Naive B cell (primary cell): ENCODE measurements at places on chromosomes 5 and 9. TPM values are rescaled to one million over a fixed set of nuclear protein-coding genes. Genes with fewer than 3 reads are reported as not detected.

The FAM200C gene
- not detected for polyA plus RNA-seq

DNA sequence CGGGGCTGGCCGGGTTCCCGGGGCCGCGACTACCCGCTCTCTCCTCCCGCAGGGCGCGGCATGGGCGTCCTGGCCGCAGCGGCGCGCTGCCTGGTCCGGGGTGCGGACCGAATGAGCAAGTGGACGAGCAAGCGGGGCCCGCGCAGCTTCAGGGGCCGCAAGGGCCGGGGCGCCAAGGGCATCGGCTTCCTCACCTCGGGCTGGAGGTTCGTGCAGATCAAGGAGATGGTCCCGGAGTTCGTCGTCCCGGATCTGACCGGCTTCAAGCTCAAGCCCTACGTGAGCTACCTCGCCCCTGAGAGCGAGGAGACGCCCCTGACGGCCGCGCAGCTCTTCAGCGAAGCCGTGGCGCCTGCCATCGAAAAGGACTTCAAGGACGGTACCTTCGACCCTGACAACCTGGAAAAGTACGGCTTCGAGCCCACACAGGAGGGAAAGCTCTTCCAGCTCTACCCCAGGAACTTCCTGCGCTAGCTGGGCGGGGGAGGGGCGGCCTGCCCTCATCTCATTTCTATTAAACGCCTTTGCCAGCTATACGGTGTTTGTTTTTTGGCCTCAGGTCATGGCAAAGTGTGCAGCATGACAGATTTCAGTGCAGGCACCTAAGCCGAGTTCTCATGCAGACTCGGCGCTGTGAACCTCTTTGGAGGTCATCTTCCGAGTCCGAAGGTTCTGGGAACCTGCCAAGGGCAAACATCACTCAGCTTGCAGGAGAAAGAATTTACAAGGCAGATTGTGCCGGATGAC is 516 bp downstream of the MRPL41 start:
- no peaks in the 10 kb centered on the region for H3K27me3 ChIP-seq
- H3K4me1 ChIP-seq, result peaks cover 36% of the 10 kb centered on the region
- peaks cover 11% of the 10 kb centered on the region for H3K36me3 ChIP-seq
- no peak for DNase-seq

The COMMD10 gene
- polyA plus RNA-seq, result 32.8 TPM

The MYOZ3 gene
- not detected for polyA plus RNA-seq

DNA sequence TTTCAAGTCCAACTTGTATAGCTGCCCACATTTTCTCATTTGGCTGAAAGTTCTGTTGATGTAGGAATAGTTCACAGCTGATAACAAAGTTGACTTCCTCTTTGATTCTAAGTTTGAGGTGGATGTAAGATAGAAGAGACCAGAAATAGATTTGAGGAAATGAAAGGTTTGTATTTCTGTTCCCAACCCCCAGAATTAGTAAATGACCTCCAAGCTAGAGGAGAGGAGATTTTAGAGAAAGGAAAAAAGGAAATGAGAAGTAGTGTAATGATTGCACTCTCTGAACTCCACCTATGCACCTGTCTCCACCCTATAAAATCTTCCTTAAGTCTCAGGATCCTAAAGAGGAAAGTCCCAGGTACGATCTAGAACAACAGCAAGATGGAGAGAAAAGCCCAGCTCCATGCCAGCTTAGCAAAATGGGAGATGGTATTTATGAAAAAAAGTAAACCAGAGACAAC is 130.4 kb upstream of the POC5 start:
- DNase-seq, result peak; percentile 48
- H3K27ac ChIP-seq, result peak overlapping the region; percentile 48
- peak overlapping the region; percentile 55 for H3K4me3 ChIP-seq
- H3K36me3 ChIP-seq, result no peaks in the 10 kb centered on the region
- H3K4me1 ChIP-seq, result peaks cover 45% of the 10 kb centered on the region

The OR1L1 gene
- not detected for polyA plus RNA-seq

The TMC1 gene
- polyA plus RNA-seq, result not detected

DNA sequence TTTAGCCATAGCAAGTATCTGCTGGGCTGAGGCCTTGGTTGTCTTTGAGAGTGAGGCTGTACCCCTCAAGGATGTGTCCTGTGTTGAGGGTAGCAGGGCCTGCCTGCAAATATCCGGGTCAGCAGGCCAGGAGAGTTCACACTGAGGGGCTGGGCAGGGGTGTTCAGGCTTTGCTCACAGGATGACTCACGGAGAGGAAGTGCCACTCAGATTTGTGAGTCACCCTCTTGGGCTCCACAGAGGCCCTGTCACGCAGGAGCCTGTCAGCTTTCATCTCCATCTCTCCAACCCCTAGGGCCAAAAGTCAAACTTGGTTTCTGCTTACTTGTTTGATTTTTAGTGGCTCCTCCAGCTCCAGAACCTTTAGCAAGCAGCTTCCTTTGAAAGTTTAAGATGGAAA is 211.5 kb downstream of the SEC61B start:
- H3K27me3 ChIP-seq, result no peaks in the 10 kb centered on the region
- H3K4me1 ChIP-seq, result no peaks in the 10 kb centered on the region
- H3K4me3 ChIP-seq, result no peak overlapping the region
- no peaks in the 10 kb centered on the region for H3K36me3 ChIP-seq

DNA sequence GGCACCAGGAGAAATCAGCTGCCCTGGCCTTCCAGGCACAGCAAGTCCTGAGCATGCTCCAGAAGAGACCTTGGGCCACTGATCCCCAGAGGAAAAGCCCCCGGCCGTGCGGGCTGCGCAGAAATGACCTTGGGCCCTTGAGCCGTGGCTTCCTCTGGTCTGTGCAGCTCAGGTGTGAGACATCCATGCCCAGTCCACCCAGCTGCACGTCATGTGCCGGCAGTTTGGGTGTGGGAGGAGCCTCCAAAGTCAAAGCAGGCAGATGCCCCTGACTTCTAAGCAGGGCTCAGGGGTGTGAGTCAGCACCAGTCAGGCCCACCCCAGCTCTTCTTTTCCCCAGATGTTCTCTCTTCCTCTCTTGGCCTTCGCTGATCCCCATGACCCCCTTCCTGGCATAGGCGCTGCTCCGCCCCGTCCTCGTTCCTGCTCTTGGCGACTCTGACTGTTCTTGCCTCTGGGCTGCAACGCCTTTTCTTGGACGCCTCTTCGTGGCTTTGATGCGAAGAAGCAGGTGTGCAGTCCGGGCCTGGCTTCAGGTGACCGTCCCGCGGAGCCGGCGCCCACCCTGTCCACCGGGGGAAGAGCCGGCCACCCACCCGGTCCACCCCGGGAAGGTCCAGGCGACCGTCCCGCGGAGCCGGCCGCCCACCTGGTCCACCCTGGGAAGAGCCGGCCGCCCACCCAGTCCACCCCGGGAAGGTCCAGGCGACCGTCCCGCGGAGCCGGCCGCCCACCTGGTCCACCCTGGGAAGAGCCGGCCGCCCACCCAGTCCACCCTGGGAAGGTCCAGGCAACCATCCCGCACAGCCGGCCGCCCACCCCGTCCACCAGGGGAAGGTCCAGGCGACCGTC is 5.9 kb upstream of the QSOX2 start:
- H3K27me3 ChIP-seq, result no peaks in the 10 kb centered on the region
- DNase-seq, result no peak
- no peaks in the 10 kb centered on the region for H3K36me3 ChIP-seq
- H3K4me1 ChIP-seq, result peaks cover under 1% of the 10 kb centered on the region
- no peak overlapping the region for H3K27ac ChIP-seq

GRCh38 chr5:926417-927171 is 33.9 kb downstream of the TRIP13 start:
- no peaks in the 10 kb centered on the region for H3K36me3 ChIP-seq
- no peak overlapping the region for H3K27ac ChIP-seq
- peaks cover 3% of the 10 kb centered on the region for H3K4me1 ChIP-seq
- peak; percentile 22 for DNase-seq

GRCh38 chr9:108662956-108663355 is 192.8 kb downstream of the ACTL7B start:
- no peaks in the 10 kb centered on the region for H3K4me1 ChIP-seq
- H3K4me3 ChIP-seq, result no peak overlapping the region
- H3K36me3 ChIP-seq, result peaks cover 4% of the 10 kb centered on the region
- DNase-seq, result no peak
- no peak overlapping the region for H3K27ac ChIP-seq

DNA sequence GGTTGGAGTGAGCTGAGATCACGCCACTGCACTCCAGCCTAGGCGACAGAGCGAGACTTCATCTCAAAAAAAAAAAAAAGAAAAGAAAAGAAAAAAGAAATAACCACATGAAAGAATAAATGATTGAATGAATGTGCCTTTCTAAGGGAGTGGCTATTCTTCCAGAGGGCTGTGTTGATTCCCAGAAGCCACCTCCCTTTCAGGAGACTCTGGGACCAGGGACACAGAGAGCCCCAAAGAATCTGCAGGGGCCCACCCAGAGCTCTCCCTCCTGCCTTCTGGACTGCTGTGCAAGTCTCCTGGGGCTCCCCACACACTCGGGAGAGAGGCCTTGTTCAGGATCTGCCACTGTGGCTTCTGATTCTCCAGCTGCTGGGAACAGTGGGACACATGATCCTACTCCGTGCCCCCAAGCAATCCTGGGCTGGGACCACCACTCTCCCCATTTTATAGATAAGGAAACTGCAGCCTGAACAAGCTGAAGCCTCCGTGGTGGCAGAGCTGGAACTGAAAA is 23.6 kb downstream of the CAMK2A start:
- no peak overlapping the region for H3K4me3 ChIP-seq
- no peaks in the 10 kb centered on the region for H3K4me1 ChIP-seq
- no peaks in the 10 kb centered on the region for H3K36me3 ChIP-seq
- no peak overlapping the region for H3K27ac ChIP-seq
- peaks cover 7% of the 10 kb centered on the region for H3K27me3 ChIP-seq

- H3K27ac ChIP-seq, result no peak overlapping the region
- H3K4me1 ChIP-seq, result no peaks in the 10 kb centered on the region
Measured at GRCh38 chr5:122304471-122305215, 7.4 kb upstream of the SNCAIP start.

- H3K36me3 ChIP-seq, result no peaks in the 10 kb centered on the region
- H3K27me3 ChIP-seq, result no peaks in the 10 kb centered on the region
- no peak overlapping the region for H3K4me3 ChIP-seq
Measured at GRCh38 chr5:12522116-12522515, 617.9 kb upstream of the CTNND2 start.

- DNase-seq, result no peak
- no peaks in the 10 kb centered on the region for H3K4me1 ChIP-seq
- no peaks in the 10 kb centered on the region for H3K36me3 ChIP-seq
- H3K4me3 ChIP-seq, result no peak overlapping the region
- no peaks in the 10 kb centered on the region for H3K27me3 ChIP-seq
- H3K27ac ChIP-seq, result no peak overlapping the region
Measured at GRCh38 chr9:25481372-25481771, 196.9 kb downstream of the TUSC1 start.

DNA sequence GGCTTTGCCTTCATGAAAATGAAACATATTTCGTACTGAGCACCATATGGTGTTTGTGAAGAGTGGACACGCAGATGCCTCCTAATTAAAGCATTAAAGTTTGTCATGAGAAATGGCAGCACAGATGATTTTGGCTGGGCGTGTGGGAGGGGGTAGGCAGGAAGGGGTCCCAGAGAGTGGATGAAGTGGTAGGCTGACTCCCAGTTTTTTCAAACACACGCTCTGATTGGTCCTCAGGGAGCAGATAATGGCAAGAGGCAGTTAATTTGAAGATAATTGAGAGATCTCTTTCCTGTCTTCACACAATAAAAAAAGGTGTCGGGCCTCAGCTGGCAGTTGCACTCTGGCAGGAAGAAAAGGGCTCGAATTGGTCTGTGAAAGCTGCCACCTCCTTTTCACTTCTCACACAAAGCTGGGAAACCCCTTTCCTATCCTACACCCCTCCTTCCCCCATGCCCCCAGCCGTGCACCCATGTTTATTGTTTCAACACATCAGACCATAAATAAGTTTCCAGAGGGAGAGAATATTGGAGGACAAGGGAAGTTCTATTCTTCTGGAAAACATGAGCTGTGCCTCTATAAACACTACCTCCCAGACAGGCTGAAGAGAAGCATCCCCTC is 429.6 kb downstream of the ARHGEF28 start:
- H3K27me3 ChIP-seq, result peaks cover 19% of the 10 kb centered on the region
- H3K4me1 ChIP-seq, result no peaks in the 10 kb centered on the region
- H3K4me3 ChIP-seq, result no peak overlapping the region

DNA sequence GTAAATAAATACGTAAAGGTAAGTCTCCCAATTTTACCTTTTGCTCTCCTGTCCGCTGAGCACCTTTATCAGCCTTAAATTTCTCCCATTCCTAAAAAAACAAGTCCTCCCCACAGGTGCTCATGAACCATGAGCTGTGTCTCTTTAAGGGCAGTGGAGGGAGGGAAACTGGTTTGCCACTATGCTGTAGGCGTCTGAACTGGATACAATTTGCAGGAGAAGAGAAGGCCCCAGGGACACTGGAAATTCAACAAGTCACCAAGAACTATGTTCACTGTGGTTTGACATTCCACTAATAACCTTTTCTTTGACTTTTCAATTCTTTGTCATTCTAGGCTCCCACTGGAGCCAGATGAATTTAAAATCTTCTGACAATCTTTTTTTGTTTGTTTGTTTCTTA is 72.2 kb downstream of the LHFPL2 start:
- no peak for DNase-seq
- H3K27me3 ChIP-seq, result no peaks in the 10 kb centered on the region
- H3K4me1 ChIP-seq, result peaks cover 26% of the 10 kb centered on the region

DNA sequence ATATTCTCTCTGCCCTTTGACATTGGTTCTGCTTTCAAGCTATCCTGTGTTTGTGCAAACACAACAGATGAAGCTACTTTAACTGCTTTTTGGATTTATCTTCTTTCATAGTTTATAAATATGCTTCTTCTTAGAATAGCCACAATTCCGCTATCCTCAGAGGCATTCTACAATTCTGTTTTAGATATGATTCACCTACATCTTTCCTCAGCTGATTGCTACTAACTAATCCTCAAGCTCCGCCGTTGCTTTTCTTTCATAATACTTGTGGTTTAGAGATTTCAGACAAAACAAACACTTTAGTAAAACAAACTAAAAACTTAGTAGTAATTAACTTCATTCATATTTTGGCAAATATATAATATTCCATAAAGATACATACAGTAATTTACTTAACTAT is 52.5 kb downstream of the ECPAS start:
- H3K4me1 ChIP-seq, result no peaks in the 10 kb centered on the region
- no peak for DNase-seq
- no peak overlapping the region for H3K4me3 ChIP-seq
- H3K27ac ChIP-seq, result no peak overlapping the region
- peaks cover 57% of the 10 kb centered on the region for H3K36me3 ChIP-seq
- no peaks in the 10 kb centered on the region for H3K27me3 ChIP-seq

- H3K4me1 ChIP-seq, result no peaks in the 10 kb centered on the region
- H3K27ac ChIP-seq, result no peak overlapping the region
- H3K36me3 ChIP-seq, result peaks cover 24% of the 10 kb centered on the region
- H3K27me3 ChIP-seq, result peaks cover 47% of the 10 kb centered on the region
Measured at GRCh38 chr5:38463634-38464521, 92.6 kb downstream of the LIFR start.

The SPINK6 gene
- not detected for polyA plus RNA-seq

DNA sequence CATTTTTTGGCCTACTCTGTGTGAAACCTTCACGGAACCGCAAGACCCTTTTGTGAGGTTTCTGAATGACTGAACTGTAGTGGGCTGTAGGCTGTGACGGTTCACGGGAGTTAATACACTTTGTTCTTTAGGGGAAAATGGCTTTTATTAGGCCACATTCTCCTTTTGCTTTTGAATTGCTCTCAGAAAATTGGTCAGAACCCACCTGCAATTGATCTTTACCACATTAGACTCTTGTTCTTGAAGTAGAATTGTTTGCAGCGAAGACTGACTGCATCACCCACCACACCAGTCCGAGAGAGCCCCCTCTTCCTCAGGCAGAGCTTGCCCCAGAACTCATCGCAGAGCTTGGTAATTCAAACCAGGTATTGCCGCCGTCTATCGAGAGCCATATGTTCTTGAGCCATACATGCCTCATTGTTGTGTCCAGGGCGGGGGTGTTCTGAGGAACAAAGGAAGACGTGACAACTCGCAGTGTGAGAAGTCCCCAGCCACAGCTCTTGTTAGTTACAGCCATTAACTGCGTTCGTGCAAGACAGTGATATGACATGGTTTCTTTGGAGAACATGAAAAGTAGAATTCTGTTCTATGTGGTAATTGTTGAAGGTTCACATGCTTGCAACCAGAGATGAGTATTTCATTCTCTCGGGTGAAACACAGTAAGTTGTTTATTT is 166.4 kb upstream of the OTULINL start:
- peaks cover 19% of the 10 kb centered on the region for H3K36me3 ChIP-seq
- no peaks in the 10 kb centered on the region for H3K27me3 ChIP-seq
- H3K4me3 ChIP-seq, result no peak overlapping the region
- H3K27ac ChIP-seq, result no peak overlapping the region
